ENCODE measurements at places on chromosomes 7 and 10. TPM values are rescaled to one million over a fixed set of nuclear protein-coding genes. Genes with fewer than 3 reads are reported as not detected.

Gene RELN
- polyA plus RNA-seq, result 2.6 TPM

Gene ACTR3C
- polyA plus RNA-seq, result 10.7 TPM

Gene ARHGAP22
- 1.1 TPM for polyA plus RNA-seq

Gene SORBS1
- 16.7 TPM for polyA plus RNA-seq

Gene MRPL43
- 175 TPM for polyA plus RNA-seq

Gene FIS1
- polyA plus RNA-seq, result 168 TPM

Gene PARD3
- 93.8 TPM for polyA plus RNA-seq

Gene CAMK2B
- 12.1 TPM for polyA plus RNA-seq

Gene CHAT
- polyA plus RNA-seq, result not detected

DNA sequence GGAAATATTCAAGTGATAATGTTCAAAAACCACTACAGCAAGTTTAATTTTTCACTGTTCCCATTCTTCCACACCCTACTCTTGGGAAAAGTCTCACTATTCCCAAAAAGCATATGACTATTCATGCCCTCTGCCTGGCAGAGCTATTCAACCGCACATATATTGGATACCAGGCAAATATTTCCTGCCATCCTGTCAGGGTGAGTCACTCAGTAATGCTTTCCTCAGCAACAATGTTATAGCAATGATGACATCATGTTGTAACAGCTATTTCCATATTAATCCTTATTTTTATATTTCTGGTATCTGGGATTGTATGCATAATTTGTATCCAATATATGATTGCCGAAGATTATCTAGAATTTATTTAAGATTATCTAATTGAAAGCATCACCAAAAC is 114.0 kb upstream of the PLXDC2 start:
- no peak for DNase-seq

DNA sequence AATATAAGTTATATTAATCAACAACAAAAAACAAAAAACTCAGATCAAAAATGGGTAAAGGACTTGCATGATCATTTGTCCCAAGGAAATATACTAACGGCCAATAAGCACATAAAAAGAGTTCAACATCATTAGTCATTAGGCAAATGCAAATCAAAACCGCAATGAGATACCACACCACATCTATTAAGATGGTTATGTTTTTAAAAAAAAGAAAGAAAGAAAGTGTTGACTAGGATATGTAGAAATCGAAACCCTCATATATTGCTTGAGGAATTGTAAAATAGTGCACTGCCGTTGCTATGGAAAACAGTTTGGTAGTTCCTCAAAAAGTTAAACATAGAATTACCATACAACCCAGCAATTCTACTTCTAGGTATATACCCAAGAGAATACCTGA is 39.4 kb upstream of the CTNNA3 start:
- DNase-seq, result no peak

GRCh38 chr7:105992905-105993304 is 29.8 kb downstream of the CDHR3 start:
- DNase-seq, result no peak

DNA sequence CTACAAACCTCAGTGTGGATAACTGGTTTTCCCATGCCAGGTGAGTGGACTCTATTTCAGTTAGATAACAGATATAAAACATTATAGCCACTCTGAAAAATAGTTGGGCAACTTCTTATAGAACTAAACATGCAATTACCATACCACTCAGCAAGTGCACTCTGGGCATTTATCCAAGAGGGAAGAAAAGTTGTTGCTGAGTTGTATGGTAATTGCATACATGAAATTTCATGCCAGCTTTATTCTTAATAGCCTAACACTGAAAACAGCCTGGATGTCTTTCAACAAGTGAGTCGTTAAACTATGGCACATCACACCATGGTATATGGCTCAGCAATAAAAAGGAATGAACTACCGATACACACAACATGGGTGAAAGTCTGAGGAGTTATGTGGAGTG is 10.6 kb upstream of the UPP1 start:
- DNase-seq, result no peak

DNA sequence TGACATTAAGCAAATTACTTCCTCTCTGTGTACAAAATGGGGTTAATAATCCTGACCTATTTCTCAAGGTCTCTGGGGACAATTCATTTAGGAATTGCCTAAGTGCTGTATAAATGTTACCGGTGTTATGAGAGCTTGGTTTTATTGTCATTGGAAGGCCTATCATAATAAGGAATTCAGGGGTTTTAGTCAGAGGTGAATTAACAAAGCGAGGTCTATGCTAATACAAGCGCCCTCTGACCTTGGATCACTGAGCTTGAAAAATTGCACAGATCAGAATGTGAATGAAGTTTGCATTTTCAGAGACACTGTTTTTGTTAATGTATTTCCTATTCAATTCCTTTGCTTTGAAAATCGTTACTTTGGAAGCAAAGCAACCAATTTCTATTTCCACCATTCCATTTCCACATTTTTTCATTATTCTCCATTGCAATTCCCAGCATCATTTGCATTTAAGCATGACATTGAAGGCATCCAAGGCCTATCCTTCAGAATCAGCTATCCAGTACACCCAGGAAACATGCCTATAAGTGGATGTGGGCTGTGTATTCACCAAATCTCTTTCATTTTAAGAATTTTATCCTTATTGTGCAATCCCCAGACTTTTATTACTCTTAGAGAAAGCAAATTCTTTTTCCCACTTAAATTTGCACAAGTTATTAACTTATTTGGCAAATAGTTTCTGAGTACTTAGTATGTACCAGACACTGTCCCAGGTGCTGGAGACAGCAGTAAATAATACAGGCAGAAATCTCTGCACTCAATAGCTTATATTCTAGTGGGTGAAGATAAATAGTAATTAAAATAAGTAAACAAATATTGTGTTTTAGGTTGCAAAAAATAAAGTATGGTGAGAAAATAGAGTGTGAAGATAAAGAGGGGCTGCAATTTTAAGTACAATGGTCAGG is 133.1 kb downstream of the NRCAM start:
- no peak for DNase-seq

DNA sequence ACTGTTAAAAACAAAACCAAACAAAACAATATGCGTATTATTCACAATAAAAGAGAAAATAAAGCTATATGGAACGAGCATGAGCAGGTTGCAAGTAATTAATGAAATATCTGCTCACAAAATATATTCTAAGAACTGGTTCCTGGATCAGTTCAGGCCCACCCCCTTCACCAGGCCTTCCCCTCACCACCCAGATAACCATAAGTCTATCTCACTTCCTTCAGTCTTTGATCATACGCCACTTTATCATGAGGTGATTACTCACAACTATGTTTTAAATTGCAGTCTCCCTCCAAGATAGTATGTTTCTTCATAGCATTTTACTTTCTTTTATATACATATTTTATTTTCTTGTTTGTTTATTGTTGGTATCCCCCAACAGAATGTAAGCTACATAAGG is 263.1 kb upstream of the HGF start:
- no peak for DNase-seq
